ENCODE measurements at places on chromosomes 2 and 18.
A peak's percentile ranks its signal among the peaks of the same experiment; 100 is the strongest.

GRCh38 chr2:8081130-8081529, 600.7 kb upstream of the ID2 start:
- no peak for DNase-seq

DNA sequence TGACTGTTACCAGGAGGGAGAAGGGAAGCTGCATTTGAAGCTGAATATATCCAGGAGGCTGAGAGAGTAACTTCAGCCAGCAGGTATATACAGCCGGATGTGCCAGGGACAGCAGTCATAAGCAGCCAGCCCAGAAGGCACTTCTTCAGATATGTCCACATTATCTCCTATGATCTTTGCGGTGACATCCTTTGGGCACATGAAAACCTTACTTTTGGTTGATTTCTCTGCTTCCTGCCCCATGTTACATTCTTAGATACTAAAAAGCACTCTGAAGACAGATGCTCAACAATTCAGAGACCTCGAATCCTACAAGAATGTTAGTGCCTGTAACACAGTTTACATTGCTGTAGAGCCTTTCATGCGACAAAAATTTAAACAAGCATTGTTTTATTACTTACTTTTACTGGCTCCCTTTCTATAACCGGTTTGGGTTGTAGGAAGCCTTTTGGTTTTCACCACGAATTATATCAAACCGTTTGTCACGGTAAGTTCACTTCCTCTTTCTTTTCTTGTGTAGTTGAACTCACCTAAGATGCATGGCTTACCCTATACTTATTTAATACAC, 50.3 kb upstream of the TLK1 start:
- DNase-seq = no peak

GRCh38 chr2:219856602-219857001, 229.2 kb downstream of the SLC4A3 start:
- no peak for DNase-seq

GRCh38 chr2:159130302-159130701, 156.2 kb downstream of the WDSUB1 start:
- DNase-seq = no peak

DNA sequence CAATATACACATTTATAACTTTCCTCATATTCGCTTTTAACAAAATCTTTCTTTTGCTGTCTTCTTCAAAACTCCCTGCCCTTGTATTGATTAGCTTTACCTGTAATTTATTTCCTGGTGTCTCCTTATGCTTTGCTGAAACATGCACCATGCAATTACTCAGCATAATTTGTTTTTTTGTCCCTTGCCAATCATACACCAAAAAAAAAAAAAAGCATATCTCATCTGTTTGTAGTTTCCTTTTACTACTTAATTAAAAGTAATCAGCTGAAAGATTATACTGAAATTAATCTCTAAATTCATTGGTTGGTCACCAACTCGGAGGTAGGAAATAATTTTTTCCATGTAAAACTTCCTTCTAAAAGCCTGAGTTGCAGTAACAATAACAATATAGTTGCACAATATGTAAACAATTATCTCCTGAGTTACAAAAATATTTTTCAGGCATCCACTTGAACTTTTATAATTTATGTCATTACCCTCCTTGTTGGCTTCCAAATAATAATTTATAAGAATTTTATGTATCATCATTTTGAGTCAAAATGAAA, 53.0 kb upstream of the ROCK1 start:
- DNase-seq = no peak

DNA sequence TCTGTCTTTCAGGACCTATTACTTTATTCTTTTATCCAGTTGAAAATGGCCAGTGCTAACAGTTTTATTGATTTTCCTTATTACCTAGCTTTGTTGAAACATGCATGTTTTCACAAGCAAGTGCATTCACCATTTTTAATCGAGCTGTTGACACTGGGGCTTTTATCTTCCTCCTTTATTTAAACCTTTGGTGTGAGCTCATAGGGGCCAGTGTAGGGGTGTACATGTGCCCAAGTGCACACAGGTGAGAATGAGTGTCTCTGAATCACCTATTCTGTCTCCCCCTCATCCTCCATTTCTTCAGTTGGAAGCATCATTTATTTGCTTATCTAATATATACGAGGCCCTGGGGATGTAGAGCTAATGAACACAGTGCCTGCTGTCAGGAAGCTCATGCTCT, 199.1 kb downstream of the PRKCE start:
- no peak for DNase-seq

DNA sequence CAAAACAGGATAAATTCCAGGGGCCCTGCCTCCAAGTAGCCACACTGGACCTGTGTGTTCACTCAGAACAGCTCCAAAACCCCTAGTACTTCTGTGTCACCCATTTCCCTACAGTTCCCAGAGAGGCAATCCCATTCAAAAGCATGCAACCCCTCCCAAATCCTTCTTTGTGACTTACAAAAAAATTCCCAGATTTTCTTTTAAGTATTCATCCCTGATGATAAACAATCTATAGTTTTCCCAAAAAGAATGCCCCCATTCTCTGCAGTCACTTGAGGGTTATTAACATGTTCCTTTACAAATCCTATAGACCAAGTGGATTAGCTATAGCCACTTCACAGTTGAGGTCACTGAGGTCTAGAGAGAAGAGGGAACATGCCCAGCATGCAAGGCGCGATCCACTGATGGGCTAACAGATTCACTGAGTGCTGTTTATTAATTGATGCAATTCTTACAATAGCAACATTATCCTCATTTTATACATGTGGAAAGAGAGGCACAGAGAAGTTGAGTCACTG, 85.4 kb downstream of the MYL12B start:
- no peak for DNase-seq

- DNase-seq = no peak
These were observed 58.6 kb upstream of the CHN1 start for GRCh38 chr2:175063741-175064140.

- DNase-seq = no peak
These were observed 146.8 kb upstream of the KCNJ3 start for GRCh38 chr2:154551649-154552048.

- DNase-seq = no peak
These were observed 70.0 kb upstream of the PPP1CB start for GRCh38 chr2:28681606-28682005.

GRCh38 chr18:71902482-71902881, 641.7 kb downstream of the CBLN2 start:
- no peak for DNase-seq

- no peak for DNase-seq
These were observed 111.9 kb upstream of the COL5A2 start for GRCh38 chr2:189291460-189291859.

GRCh38 chr2:46643951-46644350, 164.6 kb downstream of the TMEM247 start:
- no peak for DNase-seq

DNA sequence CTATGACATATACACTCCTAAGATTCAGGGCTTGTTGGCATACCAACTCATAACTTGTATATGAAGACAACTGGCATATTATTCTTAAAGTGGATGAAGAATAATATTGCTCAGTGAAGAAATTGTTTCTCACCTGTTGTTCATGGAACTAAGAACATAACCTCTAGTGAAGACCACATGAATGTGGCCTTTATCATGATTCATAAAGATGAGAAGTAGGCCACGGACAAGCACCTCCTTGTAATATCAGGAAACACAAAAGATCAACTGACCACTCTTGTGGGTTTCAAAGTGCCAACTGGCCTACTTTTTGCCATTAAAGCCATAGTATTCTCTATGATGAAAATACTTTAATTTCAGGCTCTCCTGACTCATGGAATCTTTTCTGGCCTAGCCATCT, 407.4 kb downstream of the GRB14 start:
- no peak for DNase-seq

DNA sequence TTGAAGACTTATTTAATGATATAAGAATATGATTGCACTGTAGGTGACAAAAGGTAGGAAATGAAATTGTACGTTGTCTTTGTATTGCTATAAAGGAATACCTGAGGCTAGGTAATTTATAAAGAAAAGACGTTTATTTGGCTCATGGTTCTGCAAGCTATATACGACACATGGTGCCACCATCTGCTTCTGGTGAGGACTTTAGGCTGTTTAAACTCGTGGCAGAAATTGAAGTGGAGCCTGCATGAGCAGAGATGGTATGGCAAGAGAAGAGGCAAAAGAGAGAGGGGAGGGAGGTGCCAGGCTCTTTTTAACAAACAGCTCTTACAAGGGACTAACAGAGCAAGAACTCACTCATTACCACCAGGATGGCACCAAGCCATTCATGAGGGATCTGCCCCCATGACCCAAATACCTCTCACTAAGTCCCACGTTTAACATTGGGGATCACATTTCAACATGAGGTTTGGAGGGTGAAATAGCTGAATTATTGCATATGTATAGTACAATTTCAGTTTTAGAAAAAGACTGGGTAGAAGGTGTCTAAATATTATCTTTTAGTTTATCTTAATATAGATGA, 86.8 kb downstream of the GULP1 start:
- DNase-seq = no peak

GRCh38 chr2:48695991-48696390, 59.5 kb downstream of the LHCGR start:
- no peak for DNase-seq

GRCh38 chr2:164388511-164388910, 232.8 kb downstream of the GRB14 start:
- DNase-seq = no peak

DNA sequence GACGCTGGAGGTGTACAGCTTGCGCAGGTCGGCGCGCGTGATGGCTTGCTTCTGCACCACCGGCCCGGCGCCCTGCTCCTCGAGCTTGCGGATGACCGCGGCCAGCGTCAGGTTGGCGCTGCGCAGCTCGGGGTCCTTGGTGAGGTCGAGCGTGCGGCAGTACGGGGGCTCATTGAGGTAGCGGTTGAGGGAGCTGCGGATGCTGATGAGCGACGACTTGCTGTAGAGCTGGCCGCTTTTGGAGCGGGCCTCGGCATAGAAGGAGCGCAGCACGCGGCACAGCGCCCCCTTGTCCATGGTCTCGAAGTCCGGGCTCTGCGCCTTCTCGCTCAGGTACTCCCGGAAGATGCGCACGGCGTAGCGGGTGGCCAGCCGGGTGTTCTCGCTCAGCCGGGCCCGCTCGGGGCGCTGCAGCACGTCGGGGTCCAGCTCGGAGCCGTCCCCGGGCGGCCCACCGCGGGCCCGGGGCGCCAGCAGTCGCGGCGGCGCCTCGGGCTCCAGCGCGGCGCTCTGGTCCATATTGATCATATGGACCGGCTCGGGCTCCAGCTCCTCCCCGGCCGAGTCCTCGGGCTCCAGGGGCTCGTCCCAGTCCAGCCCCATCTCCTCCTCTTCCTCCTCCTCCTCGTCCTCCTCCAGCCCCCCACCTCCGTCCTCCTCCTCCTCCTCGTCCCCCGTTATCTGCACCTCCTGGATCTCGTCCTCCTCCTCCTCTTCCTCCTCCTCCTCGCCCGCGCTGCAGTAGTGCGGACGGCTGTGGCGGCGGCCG, 523 bp downstream of the KCTD1 start:
- no peak for DNase-seq

- peak; percentile 8 for DNase-seq
These were observed 12.4 kb downstream of the IL1F10 start for GRCh38 chr2:113080134-113080533.

- DNase-seq = no peak
These were observed 1.8 kb downstream of the ZFP36L2 start for GRCh38 chr2:43224571-43225092.

GRCh38 chr2:88100489-88100858, 27.4 kb downstream of the FABP1 start:
- DNase-seq = no peak

DNA sequence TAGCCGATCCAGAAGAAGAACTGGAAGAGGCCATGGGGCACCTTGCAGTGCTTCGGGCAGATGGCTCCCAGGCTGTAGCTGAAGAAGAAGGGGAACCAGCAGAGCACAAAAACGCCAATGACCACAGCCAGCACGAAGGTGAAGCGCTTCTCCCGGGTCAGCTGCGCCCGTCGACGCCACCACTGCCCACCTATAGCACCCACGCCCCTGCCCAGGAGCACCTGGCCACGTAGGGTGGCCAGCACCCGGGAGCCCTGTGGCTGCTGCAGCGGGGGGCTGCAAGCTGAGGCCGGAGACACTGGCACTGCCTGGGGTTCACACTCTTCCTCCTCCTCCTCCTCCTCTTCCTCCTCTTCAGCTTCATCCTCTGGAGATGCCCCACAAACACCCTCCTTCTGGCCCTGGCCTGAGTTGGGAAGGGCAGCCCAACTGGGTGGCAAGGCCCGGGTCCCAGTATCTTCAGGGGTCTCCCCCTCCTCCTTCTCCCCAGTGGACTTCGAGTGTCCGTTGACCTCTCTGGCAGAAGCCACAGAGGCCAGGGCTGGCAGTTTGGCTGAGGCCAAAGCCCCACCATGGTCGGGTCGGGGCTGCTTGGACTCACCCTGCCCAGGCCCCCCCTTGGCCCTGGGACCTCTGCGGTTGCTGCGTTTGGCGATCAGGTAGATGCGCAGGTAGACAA, 1.3 kb downstream of the ADRA2B start:
- DNase-seq = no peak

- no peak for DNase-seq
These were observed 57.6 kb upstream of the REL start for GRCh38 chr2:60823694-60824305.

- peak; percentile 63 for DNase-seq
These were observed 21.0 kb downstream of the INPP4A start for GRCh38 chr2:98465456-98466226.

GRCh38 chr2:26330114-26330549, 15.8 kb upstream of the SELENOI start:
- peak; percentile 58 for DNase-seq

DNA sequence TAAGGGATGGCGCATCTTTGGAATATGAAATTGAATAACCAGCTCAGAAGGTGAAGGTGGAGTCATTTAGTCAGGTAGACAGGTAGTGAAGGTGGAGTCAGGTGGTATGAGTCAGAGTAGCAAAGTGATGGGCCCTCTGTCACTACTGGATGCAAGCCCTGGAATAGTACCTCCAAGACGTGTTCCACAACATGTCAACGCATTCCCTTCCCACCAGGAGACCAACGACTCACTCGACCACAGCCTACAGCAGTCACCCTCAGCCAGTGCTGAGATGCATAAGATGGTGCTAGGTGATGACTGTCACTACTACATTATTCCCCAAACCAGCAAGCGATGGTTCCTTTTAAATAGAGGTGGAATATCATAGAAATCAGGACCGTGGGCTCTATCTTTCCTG, 6.8 kb downstream of the CPLX4 start:
- DNase-seq = no peak

DNA sequence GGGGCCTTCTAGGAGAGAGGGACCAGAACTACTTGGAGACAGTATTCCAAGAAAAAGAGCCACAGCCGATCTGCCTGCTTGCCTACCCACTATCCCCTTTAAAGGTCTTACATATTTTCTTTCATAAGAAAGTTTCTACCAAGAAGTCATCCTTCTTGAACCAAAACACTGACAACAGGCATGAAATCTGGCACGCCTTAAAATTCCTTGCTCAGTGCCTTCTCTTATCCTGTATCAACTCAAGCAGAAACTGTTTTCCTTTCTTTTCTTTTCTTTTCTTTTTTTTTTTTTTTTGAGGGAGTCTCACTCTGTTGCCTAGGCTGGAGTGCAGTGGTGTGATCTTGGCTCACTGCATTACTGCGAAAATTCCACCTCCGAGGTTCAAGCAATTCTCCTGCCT, 48.3 kb upstream of the ZFP36L2 start:
- DNase-seq = no peak

- no peak for DNase-seq
These were observed 274.0 kb upstream of the FIGN start for GRCh38 chr2:164009756-164010337.
